ENCODE measurements at places on chromosomes 12 and 14. TPM values are rescaled to one million over a fixed set of nuclear protein-coding genes. Genes with fewer than 3 reads are reported as not detected.
A peak's percentile ranks its signal among the peaks of the same experiment; 100 is the strongest.

Gene KIF26A
- 0.07 TPM for total RNA-seq

- no peak overlapping the region for H3K27ac ChIP-seq
- peaks cover 27% of the 10 kb centered on the region for H3K4me1 ChIP-seq
- H3K4me3 ChIP-seq = no peak overlapping the region
- no peaks in the 10 kb centered on the region for H3K36me3 ChIP-seq
- no peak for DNase-seq
- H3K27me3 ChIP-seq = no peaks in the 10 kb centered on the region
These were observed 109.8 kb upstream of the FOXG1 start for GRCh38 chr14:28656704-28657255.

DNA sequence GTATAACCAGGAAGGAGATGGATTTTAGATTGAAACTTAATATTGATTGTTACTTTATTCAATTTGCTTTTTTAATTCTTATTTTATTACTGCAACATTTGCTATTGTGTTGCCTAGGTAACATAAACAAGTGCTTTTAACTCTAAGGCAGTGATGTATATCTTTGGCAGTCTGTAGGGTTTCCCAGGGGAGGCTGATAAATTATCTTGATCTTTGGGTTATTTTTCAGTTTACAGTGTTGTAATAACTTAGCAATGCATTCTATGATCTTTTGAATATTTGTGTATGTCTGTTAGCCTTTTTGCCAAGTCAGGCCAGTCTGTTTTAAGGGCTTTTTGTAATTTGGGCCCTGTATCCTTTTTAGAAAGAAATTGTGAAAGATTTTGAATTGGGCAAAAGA lies 7.8 kb upstream of the DTD2 start:
- no peaks in the 10 kb centered on the region for H3K27me3 ChIP-seq
- DNase-seq = no peak
- no peaks in the 10 kb centered on the region for H3K4me1 ChIP-seq
- no peaks in the 10 kb centered on the region for H3K36me3 ChIP-seq
- no peak overlapping the region for H3K27ac ChIP-seq

- no peak for DNase-seq
- peaks cover 16% of the 10 kb centered on the region for H3K4me1 ChIP-seq
- no peaks in the 10 kb centered on the region for H3K27me3 ChIP-seq
- H3K27ac ChIP-seq = no peak overlapping the region
These were observed 1.4 kb upstream of the PRIM1 start for GRCh38 chr12:56753566-56753965.

DNA sequence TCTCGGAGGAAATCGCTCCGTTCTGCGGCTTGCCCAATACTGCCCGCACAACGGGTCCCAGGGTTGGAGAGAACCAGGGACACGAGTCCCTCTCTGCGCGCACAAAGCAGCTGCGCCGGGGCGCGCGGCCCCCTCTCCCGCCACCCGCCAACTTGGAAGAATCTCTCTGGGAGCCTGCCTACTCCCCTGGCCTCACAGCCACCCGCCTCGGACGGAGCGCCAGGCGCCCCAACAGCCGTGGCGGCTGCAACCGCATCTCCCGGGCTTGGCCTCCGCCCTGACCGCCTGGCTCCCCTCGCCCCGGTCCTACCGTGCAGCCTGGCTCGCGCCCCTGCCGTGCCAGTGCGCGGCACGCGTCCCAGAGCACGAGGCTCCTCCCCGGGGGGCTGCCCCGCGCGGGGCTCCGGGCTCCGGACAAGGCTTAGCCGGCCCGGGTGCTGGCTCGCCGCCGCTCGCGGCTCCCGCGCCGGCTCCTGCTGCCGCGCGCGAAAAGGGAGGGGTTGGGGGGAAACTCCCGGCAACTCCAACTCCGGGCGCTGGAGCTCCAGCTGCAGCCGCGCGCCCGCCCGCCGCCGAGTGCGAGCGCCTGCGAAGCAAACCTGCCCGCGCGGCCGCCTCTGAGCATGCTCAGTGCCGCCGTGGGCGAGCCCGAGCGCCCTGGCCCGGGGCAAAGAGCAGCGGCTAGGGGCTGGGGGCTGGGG lies at the start of gene STXBP6:
Gene STXBP6 (minus strand): TSS at position 580 of the 701 bp plus-strand sequence. CDS start 75,329 bp downstream, outside the sequence.
- peaks cover 21% of the 10 kb centered on the region for H3K36me3 ChIP-seq
- H3K27ac ChIP-seq = peak within 1 kb of the TSS; percentile 34
- peak within 1 kb of the TSS; percentile 75 for H3K4me3 ChIP-seq
- peak; percentile 73 for DNase-seq
